Stimulated activated CD4-positive, alpha-beta T cell treated with anti-CD3 and anti-CD28 coated beads, TNF-alpha, amount 100 ng/mL, for 24 hours (primary cell): ENCODE measurements at places on chromosomes 3 and 15.

DNA sequence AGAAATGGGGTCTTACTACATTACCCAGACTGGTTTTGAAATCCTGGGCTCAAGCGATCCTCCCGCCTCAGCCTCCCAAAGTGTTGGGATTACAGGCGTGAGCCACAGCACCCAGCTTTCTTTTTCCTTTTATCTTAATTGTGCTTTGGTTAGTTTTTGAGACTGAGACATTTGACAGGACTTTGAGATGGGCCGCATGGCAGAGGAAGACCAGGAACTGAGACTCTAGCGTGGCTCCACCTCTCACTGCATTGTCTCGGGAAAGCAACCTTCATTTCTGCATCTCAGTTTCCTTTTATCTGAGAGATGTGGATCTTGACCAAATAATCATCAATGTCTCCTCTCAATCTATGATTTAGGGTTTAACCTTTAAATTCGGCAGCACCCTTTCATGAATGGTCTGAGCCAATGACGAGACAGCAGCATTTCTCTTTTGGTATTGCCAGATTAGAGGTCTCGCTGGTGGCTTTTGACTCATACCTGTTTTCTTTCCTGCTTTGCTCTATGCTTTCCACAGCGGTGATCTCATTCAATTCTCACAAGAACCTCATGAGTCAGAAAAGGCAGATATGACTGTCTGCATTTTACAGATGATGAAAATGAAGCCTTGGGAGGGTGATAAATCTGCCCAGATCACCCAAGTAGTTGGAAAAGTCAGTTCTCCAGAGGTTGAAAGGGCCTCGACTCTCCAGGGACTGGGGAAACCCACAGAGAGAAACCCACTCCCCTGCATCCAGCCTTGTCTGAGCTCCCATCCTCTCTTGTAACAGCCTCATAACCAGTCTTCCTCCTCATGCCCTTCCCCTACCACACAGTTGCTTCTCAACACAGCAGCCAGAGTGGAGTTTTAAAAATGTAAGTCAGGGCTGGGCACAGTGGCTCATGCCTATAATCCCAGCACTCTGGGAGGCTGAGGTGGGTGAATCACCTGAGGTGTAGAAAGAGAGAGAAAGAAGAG, 84.8 kb upstream of the FOXB1 start:
- DNase-seq: peak; percentile 46

DNA sequence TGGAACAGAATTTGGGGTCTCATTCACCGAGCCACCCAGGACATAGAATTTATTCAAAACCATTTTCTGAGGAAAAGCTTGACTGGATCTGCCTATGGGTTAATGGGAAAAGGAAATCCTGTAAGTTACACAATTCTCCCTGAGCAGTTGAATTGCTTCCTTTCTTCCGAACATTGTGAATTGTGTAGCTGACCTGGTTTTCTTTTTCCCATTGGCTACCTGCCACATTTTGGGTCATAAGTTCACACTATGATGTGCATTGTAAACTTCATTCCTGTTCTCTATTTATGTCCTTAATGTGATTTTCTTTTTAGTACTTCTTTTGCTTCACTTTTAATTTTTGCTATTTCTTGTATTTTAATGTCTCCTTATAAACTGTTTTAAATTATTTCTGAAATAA, 386.0 kb upstream of the LRRC3B start:
- DNase-seq: no peak

- DNase-seq: no peak
Measured at GRCh38 chr3:31960793-31961431, 20.1 kb downstream of the OSBPL10 start.

- no peak for DNase-seq
Measured at GRCh38 chr3:148816427-148816826, 11.2 kb upstream of the CPB1 start.

DNA sequence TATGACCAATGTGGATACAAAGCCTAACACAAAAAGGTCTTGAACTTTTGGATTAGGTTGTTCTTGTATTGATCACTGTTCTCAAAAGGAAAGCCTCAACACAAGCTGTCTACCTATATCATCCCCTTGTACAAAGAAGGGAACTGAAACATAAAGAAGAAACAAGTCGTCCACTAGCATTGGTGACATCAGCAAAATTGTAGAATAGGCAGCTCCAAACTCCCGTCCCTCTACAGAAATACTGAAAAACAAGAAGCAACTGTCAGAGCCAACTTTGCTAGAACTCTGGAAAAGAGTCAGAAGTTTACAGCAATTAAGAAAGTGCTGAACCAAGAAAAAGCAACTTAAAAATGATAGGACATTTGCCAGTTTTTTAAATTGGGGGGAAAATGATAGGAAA, 7.5 kb upstream of the NR1I2 start:
- no peak for DNase-seq

DNA sequence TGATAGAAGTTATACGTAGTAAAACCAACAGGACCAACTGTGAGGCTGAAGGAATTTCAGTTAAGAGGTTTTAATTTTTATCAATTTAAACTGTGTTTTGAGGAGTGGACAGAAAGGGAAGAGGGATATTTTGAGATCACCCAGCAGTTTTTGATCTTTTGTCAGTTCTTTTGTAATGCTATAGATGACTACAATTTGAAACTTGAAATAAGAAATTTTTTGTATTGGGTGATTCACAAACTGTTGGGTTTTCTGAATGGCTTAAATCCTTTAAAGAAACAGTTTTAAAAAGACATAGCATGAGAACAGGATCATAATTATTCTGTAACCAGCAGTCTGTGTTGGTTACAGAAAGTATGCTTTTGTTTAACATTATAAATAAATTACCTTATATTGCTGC, 67.4 kb downstream of the TCF12 start:
- no peak for DNase-seq

DNA sequence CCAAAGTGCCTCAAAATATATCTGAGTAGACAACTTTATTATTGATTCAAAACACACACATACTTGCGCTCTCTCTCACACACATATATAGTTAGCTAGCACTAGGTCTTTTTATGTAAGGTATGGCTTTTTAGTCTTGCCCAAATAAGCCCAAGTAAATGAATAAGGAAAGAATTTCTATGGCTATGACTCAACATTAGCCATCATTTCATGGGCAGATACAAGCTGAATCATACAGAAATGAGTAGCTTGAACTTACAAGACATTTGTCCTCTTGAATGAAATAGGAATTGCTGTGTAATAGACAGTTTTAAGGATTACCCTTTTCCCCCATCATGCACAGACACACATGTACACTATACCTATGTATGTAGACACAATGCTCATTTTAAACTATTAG, 4.9 kb downstream of the CADPS start:
- DNase-seq: no peak

- no peak for DNase-seq
Measured at GRCh38 chr15:88256279-88257230, at the start of gene NTRK3. TSS of gene NTRK3 (minus strand) at chr15:88256739. CDS start at chr15:88256153, 586 bp downstream.

DNA sequence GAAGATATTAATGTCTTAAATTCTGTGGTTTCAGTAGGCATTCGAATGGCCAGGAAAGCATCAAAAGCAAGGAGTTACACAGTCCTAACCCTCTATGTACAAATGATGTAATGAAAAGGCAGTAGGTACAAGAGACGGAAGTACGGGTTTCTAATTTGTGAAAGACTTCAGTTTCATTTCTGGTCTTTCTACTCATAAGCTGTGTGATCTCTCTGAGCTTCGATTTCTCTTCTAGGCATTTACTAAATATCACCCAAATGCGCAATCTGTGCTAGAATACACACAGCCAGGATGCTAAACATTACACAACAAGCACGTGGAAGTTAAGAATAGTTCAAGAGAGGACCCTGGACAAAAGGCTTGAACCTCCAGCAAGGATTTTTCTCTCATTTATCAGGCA, 17.9 kb upstream of the STIMATE start:
- DNase-seq: no peak

GRCh38 chr3:73812054-73812453, 187.3 kb upstream of the PDZRN3 start:
- DNase-seq: no peak

- no peak for DNase-seq
Measured at GRCh38 chr3:194161131-194162045, 25.4 kb downstream of the HES1 start.

DNA sequence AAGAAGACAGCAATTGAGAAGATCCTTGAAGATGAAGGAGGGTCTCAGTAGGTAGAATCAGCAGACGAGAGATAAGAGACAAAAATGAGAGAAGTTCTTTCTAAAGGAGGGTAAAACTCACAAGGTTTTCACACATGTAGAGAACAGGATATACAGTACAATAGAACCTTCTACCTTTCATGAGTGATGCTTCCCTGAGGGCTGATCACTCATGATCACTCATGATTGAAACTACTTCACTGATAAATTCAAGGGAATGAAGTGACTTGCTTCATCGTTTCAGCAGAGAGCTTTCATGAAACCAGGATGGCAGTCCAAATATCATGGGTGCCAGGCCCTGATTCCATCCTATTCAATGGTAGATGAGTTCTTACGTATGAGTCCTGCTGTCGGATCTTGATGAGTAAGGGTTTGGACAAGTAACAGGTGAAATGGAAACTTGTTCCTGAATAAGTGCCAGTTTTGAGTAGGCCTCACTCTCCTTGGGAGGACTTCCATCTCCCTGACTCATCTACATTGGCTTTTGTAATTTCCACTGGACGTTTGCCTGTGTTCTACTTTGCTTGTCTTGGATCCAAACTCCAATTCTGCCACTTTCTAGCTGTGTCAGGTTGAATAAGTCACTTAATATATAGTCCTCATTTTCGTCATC, 9.6 kb upstream of the CLDN16 start:
- no peak for DNase-seq

DNA sequence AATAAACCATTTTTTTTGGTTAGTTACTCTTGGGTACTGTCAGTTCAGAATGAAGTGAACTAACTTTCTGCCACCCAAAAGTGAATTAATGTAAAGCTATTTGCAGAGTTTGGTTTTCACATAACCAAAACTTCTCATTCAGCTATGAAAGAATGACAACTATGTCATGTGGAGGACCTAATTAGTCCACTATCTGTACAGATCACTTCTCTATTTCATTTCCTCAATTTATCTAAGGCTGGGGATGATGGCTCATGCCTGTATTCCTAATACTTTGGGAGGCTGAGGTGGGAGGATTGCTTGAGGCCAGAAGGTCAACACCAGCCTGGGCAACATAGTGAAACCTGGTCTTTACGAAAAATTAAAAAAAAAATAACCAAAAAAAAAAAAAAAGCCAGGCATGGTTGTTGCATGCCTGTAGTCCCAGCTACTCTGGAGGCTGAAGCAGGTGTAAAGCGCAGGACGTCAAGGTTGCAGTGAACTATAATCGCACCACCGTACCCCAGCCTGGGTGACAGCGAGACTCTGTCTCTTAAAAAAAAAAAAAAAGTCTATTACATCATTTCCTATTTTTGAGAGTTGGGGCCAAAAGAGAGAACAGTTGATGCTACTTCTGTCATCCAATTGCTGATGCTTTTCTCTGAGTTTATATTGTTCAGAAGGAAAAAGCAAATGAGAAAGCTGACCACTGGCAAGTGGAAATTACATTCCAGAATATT, 8.7 kb downstream of the HYPK start:
- DNase-seq: no peak

- DNase-seq: no peak
Measured at GRCh38 chr3:106065831-106066230, 197.0 kb upstream of the CBLB start.
